ENCODE measurements at places on chromosomes 12 and 14.
A peak's percentile ranks its signal among the peaks of the same experiment; 100 is the strongest.

GRCh38 chr14:24964048-24964447, 85.9 kb downstream of the STXBP6 start:
- DNase-seq: no peak

DNA sequence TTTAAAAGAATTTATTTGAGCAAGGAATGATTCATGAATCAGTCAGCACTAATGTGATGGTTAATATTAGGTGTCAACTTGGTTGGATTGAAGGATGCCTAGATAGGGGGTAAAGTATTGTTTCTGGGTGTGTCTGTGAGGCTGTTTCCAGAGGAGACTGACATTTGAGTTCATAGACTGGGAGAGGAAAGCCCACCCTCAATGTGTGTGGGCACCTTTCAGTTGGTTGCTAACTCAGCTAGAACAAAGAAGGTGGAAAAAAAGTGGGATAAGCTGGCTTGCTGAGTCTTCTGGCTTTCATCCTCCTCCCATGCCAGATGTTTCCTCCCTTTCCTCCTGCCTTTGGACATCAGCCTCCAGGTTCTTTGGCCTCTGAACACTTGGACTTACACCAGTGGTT, 47.2 kb downstream of the TESPA1 start:
- no peak for DNase-seq

DNA sequence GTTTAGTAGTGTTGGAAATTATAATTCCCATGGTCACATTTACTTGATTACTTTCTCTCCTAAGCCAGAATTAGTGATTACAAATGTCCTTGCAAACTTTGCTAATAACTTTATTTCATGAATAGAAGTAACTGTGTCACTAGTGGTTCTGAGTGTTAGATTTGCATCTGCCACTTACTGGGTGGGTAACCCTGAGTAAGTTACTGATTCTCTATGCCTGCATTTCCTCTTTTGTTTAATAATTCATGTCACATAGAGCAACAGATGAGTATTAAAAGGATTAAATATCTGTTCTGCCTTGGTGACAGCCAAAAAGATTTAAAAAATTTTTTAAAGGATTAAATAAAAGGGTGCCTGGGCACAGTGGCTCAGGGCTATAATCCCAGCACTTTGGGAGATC, 78.6 kb downstream of the BHLHE41 start:
- no peak for DNase-seq

- no peak for DNase-seq
Measured at GRCh38 chr14:57009585-57010515, 199.6 kb upstream of the OTX2 start.

DNA sequence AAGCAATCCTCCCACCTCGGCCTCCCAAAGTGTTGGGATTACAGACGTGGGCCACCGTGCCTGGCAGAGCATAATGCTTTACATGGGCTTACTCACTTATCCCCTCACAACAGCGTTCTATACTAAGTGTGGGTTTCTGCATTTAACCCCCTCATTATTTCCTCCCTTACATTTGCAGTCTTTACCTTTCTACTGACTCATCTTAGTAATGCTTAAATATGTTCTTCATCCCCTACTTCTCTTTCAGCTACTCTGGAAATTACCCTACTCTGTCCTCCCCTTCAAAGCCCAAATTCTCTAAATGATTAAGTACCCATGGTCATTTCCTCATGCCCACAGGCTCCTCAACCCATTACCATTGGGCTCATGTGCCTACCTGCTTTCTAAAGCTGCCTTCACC, 40.7 kb downstream of the NKX2-1 start:
- DNase-seq: no peak

DNA sequence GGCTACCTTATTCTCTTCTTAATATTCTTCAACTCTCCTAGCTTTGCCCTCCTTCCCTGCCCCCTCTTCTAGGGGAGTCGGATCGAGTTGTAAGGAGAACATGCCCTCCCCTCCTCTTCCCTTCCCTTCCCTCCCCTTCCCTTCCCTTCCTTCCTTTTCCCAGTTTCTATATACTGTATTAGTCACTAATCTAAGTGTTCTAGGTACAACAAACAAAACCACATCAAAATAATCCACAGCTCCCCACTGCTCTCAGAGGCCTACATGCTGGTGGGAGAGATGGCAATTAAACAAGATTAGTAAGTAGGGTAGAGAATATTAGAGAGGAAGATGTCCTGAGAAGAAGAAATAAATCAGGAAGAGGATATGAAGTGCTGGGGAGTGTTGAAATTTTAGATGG, 119.9 kb upstream of the PZP start:
- DNase-seq: no peak

DNA sequence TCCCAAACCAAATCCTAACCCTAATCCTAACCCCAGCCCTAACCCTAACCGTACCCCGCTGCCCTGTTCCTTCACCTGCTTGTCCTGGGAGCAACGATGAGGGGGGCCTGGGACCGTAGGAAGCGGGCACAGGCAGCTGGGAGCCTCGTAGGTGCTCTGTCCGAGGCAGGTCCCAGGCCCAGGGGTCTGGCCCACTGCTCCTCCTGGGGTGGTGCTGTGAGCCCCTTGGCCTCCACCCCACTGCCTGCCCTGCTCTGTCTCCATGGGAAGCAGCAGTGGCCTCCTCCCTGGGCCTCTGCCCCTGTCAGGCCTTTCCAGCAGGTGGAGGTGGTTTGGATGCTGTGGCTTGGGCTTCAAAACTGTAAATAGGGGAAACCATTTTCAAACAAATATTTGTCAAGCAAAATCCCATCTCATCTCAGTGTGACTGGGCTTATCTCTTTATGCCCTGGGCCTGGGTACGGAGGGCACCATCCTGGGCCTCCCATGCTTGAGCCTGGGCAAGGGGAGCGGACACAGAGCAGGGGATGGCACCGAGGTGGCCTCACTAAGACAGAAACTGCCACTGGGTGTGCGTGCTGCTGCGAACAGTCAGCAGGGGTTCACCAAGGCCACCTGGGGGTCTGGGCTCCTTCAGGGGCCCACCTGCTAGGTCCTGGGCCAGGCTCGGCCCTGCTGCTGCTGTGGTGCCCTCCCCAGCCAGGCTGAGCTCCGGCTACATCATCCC, 3.7 kb upstream of the BEGAIN start:
- no peak for DNase-seq

GRCh38 chr12:124884587-124885438, 21.1 kb upstream of the SCARB1 start:
- DNase-seq: no peak

- DNase-seq: peak; percentile 82
Measured at GRCh38 chr14:92726135-92726932, 22.1 kb downstream of the LGMN start.

GRCh38 chr12:52244615-52244994, 11.6 kb downstream of the KRT7 start:
- no peak for DNase-seq

DNA sequence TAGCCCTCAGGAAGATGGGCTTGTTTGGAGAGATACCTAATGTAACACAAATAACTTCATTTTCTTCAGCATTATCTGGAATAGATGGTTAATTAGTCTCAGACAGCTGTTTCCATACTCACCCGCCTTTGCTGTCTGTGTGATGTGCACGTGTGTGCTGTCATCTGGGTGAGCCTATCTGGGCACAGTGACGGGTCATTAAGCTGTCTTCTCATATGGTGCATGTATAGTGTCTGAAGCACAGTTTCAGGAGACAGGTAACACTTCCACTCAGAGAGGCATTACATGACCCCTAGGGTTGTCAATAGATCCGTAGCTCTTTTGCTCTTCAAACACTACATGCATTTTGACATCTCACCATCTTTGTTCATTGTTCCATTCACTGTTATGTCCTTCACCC, 493.3 kb downstream of the APAF1 start:
- no peak for DNase-seq

GRCh38 chr14:89493877-89494634, 77.0 kb upstream of the FOXN3 start:
- no peak for DNase-seq

DNA sequence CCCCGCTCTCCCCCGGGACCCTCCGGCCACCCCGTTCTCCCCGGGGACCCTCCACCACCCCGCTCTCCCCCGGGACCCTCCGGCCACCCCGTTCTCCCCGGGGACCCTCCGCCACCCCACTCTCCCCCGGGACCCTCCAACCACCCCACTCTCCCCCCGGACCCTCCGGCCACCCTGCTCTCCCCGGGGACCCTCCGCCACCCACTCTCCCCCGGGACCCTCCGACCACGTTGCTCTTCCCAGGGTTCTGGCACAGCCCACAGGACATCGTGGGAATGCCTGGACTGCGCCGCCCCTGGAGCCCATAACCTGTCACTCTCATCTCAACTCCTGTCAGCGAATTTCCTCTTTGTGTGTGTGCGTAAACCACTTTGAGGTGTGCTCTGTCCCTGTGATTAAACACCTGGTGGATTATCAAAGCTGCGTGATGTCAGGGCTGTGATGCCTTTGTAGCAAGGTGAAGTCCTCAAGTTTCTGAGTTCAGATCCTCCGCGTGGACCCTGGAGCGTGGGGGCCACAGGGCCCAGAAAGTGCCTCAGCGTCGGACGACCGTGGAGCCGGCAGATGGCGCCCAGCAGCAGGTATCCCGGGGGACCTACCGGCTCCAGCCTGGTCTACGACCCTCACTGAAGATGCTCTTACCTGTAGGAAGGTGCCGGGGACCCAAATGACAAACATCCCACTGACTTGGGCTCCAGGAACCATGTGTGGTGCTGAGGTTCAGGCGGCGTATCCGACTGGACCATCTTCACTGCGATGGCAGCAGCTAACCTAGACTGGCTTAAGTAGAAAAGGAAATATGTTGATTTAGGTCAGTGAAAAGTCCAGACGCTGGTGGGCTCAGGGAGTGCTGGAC, 63.2 kb upstream of the GALNT9 start:
- no peak for DNase-seq

DNA sequence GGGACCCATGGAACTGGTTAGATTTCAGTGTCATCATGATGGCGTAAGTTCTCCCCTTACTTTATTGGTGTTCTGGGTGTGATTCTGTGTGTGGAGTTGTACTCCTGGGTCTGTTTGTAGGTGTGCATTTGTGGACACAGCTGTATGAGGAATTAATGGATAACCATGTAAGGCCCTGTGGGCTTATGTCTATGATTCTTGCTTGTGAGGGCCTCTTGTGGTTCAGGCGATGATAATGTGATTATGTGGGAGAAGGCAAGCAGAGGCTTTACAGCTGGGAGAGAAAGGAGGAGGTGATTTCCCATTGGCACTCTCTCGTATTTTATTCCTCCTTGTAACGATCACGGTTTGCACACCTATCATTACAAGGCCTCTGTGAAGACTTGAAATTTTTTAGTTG, 96.1 kb downstream of the SCN8A start:
- no peak for DNase-seq

- no peak for DNase-seq
Measured at GRCh38 chr14:52265253-52265652, 2.2 kb upstream of the PTGDR start.

DNA sequence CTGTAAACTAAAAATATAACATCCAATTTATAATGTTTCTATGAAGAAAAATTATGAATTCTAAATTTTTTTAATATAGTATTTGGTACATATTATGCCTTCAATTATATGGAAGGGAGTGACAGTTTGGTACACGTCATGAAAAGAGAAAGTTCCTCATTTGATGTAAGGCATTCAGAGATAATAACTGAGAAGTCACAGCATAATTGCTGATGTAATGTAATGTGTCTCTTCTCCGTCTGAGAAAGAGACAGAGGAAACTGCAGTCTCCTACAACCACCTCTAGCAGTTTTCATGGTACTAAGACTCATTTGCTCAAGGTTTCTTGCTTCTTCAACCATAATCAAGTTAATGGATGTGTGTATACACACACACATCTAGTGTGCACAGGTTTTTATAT, 2.3 kb upstream of the CD69 start:
- DNase-seq: no peak

- no peak for DNase-seq
Measured at GRCh38 chr12:71139153-71139735, 18.6 kb downstream of the TSPAN8 start.

DNA sequence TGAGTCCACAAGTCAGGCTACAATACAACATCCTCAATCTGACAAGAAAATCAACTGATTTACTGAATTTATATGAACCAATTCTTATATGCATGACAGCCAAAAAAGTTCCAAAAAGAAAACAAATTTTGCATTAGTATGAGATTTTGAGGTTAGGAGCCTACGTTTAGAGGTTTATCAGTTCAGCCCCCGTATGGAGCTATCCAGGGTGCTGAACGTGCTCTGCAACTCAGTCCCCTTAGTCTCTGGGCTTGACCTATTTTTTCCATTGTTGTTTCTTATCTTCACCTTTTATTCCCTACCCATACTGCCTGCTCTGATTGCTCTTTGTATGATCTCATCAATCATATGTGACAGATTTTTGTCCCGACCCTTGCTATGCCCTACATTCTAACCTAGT, 693.0 kb downstream of the NRXN3 start:
- DNase-seq: peak; percentile 62

GRCh38 chr12:66398931-66399910, 96.9 kb downstream of the HELB start:
- no peak for DNase-seq

DNA sequence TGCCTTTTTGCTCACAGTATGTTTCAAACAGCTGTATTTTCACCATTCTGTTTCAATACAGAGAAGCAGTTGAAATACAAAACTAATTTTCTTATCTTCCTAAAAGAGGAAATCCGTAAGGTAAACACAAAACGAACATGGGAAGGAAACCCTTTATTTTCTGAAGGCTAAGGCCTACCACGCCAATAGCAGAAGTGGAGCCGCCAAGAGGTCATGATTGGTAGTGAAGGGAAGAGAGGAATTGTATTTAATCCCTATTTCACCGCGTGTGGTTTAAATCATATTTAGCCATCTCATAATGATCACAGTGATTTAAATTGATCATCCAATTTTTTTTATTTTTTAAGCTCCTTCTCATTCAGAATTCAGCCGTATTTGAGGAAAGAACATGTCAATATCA, 398.2 kb downstream of the PRKD1 start:
- peak; percentile 10 for DNase-seq

DNA sequence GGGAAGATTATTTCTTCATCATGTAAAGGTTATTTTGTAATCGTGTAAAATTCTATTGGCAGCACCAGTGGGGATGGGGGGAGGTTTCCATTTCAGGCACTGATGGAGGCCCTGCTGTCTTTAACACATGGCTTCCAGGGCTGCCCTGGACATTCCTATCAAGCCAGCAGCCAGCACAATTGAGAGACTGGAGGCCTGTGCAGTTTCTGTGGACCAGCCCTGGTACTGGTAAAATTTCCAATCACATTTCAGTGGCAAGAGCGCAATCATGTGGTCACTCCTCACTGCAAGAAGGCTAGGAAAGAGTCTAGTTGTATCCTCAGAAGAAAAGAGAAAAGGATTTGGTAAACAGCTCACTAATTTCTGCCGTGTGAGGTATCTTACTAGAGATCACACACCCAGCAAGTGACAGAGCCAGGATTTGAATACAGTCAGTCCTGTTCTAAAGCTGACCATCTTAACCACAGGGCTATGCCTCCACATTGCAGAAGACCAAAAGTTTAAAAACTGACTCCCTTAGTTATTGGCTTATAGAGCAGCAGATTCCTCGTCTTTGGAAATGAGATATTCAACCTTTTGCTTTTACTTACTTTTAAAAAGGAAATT, 179.4 kb upstream of the ARHGAP5 start:
- DNase-seq: no peak

GRCh38 chr12:121111684-121112083, 21.0 kb upstream of the P2RX7 start:
- no peak for DNase-seq

GRCh38 chr12:53998110-53998899, 1.7 kb upstream of the HOXC9 start:
- no peak for DNase-seq
